Suppressor macrophage (primary cell): ENCODE measurements at places on chromosomes 7 and 10.

DNA sequence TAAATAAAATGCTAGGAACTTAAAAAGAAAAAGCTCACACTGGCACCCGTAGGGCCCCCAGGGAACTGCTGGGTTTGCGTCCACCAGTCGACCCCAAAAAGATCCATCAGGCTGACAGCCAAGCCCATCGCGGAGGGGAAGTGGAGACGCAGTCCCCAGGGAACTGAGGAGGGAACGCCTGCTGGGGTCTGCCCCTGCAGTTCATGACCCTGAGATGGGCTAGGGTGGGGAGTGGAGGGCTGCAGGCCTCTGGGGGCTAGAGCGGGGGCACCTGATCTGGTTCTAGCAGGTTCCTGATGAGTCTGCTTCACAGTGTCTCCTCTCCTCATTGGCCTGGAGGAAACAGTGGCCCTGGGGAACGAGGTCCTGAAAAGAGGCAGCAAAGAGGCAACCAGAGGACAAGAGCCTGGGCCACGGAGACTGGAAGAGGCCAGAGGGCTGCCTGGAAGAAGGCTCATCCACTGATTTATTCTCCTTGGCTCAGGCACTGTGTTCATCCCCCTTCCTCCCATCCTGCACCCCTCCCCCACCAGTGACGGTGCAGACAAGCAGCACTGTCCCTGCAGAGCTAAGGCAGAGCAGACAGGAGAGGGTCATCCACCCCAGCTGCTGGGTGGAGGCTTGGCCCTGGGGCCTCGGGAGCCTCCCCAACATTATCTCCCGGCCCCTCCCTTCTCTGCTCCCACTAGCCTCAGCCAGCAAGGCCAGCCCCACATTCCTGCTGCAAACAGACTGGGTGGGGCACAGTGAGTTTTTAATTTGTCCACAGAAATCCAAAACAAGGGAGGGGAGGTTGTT is 24.7 kb upstream of the HSPA12A start:
- DNase-seq, result no peak

DNA sequence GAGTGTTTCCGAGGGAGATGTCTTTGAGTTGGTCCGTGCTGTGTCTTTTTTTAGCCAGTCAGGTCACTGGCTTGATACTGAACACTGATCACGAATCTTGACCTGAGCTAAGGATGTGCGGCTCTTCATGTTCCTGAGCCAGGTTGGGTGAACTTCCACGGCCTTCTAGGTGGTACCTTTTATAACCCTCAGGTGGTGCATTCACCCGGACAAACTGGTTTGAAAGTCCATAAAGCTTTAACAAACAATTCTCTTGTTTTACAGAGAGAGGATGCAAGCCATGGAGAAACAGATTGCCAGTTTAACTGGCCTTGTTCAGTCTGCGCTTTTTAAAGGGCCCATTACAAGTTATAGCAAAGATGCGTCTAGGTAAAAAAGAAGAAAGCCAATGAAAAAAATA is 229.5 kb downstream of the ARHGAP21 start:
- DNase-seq, result no peak

- peak; percentile 67 for DNase-seq
Measured at GRCh38 chr10:35300063-35300699, 36.1 kb upstream of the CCNY start.

DNA sequence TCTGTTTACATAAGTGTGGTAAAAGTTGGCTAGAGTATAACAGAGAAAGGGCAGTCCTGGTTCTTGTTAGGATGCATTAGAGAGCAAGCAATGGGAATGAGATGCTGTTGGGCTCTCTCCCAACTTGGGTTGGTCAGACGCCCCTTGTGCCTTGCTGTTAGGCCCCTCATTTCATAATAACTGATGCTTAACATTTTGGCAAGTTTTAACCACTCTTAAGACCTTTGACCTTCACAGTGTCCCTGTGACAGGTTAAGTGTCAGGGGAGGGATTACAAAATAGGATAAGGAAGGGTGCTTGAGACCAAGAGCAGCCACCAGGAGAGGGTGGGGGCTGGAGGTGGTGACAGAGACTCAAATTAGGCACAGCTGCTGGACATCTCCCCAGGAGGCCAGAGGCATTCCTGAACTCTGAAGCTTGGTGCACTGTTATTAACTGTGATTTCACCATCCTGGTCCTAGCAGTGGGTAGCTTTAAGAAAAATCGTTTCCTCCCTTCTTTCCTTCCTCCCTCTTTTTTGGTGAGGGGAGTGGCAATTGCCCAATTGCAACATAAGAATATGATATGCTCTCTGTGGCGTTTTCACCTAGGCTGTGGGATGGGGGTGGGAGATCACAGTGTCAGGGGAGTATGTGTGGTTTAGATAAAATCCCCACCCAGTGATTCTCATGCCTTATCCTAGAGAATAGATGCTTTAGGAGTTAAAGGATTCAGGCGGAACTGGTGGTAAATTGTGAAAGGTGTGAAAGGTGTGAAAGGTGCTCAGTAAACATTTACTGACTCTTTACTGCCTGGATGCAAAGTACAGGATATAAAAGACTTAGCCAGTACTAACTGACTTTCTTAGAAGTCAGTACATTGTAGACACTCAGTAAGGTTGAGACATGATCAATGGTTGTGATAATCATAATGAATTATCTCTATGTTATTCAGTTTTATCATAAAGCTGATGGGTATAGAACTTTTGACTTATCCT is 270.5 kb downstream of the BICC1 start:
- DNase-seq, result no peak

DNA sequence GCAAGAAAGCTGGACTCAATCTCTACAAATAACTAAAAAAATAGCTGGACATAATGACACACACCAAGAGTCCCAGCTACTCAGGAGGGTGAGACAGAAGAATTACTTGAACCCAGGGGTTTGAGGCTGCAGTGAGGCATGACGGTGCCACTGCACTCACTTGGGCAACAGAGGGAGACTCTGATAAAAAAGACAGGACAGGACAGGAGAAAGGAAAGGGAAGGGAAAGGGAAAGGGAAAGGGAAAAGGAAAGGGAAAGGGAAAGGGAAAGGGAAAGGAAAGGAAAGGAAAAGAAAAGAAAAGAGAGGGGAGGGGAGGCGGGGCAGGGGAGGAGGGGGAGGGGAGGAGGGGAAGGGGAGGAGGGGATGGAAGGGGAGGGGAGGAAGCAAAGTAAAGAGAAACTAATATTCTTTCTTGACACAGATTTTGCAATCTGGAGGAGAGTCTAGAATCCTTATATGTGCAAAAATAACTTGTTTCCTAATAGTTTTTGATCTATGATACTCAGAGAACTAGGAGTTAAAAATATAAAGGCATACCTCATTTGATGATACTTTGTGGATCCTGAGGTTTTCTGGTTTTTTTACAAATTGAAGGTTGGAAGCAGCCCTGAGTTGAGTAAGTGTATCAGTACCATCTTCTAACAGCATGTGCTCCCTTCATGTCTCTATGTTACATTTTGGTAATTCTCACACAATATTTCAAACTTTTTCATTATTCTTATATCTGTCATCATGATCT is 8.0 kb downstream of the SAR1A start:
- DNase-seq, result no peak

- DNase-seq, result no peak
Measured at GRCh38 chr7:92725161-92725925, 111.0 kb downstream of the CDK6 start.
